NCI-H1694 (cell line): ENCODE measurements at places on chromosomes 12 and 14.

GRCh38 chr12:79058342-79058741, 193.8 kb downstream of the SYT1 start:
- no peak for DNase-seq

DNA sequence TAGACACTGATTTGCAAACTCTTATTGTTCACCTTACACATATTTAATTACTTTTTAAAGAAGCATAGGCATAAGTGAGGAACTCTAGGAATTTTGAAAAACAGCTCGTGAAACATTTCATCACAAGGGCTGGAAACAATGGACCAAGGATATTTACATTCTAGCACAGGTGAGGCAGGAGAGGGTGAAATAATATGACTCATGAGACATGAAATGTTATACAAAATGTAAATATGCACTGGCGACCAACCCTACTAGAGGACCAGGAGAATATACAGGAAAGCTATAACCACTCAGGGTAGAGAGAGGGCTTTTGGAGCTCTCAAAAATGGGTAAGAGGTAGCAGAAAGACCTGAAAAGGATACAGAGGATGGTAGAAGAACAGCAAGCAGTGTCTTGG, 115.3 kb downstream of the PTGER2 start:
- DNase-seq = no peak

DNA sequence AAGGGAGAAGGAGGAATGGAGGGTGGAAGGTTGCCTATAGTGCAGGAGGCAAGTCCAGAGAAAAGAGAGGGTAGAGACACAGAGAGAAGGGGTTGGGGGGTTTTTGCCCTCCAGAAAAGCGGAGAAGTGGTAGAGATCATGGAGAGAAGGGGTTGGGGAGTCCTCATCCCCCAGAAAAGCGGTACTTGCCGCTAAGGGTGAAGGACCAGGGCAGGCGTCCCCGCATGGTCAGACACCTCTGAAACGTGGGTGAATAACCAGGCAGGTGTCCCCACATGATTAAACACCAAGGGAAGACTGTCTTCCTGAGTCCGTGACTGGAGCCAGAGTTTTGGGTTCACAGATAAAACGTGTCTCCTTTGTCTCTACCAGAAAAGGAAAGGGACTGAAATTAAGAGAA, 439.0 kb downstream of the SOX5 start:
- DNase-seq = no peak

DNA sequence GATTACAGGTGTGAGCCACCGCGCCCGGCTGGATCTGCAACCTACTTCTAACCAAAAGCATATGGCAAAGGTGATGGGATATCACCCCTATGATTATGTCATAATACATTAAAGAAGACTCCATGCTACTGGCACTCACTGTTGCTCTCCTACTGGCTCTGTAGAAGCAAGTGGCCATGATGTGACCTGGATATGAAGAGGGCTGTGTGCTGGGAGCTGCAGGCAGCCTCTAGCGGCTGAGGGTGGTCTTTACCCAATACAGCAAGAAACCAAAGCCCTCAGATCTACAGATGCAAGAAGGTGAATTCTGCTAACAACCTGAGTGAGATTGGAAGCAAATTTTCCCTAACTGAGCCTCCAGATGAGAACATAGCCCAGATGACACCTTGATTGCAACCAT, 34.2 kb upstream of the TRIM9 start:
- DNase-seq = no peak

- no peak for DNase-seq
Measured at GRCh38 chr14:64806202-64806861, 73.4 kb downstream of the SPTB start.

GRCh38 chr14:104425171-104425681, 154.3 kb upstream of the C14orf180 start:
- no peak for DNase-seq

DNA sequence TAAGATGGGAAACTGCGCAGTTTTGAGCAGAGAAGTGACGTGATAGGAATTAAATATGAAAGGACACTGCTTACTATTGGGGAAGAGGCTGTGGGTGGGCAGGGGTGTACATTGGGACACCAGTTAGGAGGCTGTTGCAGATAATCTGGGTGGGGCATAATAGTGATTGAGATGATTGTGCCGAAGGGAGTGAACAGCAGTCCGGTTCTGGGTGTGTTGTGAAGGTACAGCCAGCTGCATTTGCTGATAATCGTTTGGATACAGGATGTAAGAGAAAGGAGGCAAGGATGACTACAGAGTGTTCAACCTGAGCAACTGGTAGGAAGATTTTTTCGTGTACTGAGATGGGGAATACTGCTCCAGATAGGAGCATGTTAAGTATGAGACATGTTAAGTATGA, 205.2 kb upstream of the NEDD1 start:
- no peak for DNase-seq

DNA sequence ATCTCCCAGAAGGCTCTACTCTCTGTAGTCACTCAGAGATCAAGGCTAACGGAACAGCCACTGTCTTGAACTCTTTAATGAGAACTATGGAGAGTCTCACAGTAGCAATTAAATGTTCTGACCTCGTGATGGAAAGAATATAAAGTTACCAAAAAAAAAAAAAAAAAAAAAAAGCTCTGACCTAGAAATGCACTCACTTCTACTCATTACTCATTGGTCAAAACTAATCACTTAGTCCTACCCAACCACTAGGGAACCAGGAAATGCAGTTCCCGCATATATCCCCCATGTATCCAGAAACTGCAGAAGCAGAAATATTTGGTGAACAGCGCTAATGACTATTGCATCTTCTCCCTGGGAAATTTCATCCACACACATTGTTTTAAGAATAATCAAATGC, 29.5 kb upstream of the C12orf76 start:
- DNase-seq = no peak

GRCh38 chr14:43745746-43746145, 761.3 kb downstream of the FSCB start:
- DNase-seq = no peak

DNA sequence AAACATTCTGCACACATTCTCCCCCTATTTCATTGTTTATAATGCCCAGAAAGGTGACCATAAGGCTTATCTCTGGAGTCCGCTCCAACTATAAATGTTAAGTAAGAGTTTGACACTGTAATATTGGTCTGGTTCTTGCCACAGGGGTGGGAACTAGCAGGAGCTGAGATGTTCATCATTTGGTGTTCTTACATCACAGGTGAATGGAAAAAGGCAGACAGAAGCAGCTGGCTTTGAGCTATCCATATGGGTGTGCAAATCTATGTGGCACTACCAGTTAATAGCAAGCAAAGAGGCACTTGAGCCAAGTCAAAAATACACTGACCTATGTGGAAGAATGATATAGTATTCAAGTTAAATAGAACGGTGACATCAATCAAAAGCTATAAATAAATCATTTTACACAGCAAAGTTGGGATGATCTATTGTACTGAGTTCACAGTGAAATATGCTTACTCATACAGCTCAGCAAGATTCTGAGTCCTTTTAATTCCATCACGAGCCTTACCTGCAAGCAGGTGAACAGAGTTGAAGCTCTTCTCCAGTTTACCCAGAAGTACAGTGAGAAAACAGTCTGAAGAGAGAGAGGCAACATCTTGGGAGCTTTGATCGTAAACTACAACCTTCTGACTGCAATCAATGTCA, 43.2 kb downstream of the DUSP16 start:
- DNase-seq = no peak

- no peak for DNase-seq
Measured at GRCh38 chr12:58761308-58761707, 159.0 kb downstream of the LRIG3 start.

- DNase-seq = no peak
Measured at GRCh38 chr12:105590571-105590970, 260.1 kb downstream of the C12orf75 start.

DNA sequence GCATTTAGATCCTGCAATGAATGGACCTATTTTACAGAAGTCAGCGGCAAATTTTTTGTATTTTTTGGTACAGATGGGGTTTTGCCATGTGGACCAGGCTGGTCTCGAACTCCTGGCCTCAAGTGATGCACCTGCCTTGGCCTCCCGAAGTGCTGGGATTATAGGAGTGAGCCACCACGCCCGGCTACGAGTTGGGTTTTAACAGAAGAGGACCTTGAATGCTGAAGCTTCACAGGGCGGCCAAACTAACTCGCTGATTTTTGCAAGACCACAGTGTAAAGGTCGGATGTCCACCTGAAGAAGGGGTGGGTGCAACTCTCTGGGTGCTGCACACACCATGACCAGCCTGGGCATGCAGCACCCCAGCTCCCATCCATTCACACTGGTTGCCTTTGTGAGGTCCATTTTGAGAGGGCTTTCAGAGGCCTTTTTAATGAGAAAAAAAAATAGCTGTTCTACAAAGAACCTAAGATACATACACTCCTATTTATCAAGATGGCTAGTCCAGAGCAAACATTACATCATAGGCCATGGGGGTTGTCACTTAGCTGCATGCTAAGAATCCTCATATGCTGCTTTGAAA, 21.6 kb upstream of the CDK2AP1 start:
- no peak for DNase-seq
